HAP-1 (cell line): ENCODE measurements at places on chromosomes 3 and 15.
A peak's percentile ranks its signal among the peaks of the same experiment; 100 is the strongest.

GRCh38 chr15:56837273-56837672, 81.2 kb upstream of the TCF12 start:
- DNase-seq = no peak

GRCh38 chr15:70226337-70226980, 128.7 kb upstream of the TLE3 start:
- DNase-seq = no peak

GRCh38 chr3:127156338-127157050, 36.4 kb upstream of the PRR23E start:
- DNase-seq = no peak

DNA sequence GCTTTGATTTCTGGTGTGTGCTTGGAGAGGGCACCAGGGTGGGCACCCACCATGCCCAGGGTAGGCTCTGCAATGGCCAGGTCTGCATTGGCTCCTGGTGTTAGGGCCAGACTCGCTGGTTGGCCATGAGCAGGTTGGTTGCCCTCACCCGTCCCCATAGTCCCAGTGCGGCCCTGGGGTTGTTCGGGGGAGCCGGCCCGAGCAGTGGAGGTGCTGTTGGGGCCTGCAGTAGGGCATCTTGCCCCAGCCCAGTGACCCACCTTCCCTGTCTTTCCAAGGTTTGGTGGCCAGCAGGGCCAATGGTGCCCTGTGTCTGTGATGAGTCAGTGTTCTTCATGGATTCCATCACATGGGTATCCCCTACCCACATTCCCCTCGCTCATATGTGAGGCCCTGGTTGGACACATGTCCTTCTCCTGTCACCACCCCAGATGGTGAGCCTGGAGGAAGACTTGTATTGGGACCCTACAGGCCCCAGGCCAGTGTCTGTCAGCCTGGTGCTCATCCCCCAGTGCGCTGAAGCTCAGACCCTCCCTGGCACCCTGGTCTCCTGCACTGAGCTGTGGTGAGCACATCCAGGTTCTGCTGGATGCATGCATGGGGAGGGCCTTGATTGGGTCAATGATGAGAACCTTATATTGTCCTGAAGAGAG, 190.1 kb downstream of the UBE3A start:
- no peak for DNase-seq

GRCh38 chr15:43186003-43186353, 775 bp downstream of the CCNDBP1 start:
- no peak for DNase-seq

- DNase-seq = peak; percentile 3
Measured at GRCh38 chr3:10518506-10519150, 13.2 kb upstream of the ATP2B2 start.

DNA sequence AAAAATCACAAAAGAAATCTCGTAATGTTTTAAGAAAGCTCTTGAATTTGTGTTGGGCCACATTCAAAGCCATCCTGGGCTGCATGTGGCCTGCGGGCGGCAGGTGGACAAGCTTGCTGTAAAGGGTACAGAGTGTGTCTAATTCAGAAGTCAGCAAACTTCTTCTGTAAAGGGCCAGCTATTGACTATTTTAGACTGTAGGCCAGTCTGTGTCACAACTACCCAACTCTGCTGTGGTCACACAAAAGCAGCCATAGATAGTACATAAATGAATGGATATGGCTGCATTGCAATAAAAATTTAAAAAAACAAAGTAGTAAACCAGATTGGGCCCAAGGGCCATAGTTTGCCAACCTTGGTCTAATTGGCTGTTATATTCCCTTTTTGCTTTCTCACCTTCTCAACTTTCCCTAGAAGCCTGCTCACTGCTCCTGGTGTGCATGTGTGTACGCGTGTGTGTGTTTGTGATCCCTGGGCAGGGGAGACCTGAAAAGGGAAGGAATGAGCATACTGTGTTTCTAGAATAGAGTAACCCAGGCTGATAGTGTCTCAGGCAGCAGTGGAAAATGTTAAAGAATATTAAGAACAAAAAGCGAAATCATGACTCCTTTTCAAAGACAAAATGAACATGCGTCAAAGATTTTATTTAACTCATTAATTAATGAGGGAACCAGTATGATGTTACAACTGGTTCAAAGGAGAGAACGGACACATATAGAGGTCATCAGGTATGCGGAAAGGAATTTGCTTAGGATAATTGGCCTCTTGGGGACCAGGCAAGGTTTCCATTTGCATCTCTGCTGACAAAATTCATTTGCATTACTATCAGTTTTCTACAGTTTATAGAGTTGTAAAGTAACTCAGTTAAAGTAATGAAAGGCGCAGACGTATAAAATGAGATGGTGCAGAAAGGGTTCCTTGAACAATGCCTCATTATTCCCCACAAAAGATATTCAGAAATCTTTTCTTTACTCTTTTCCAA, 248.0 kb downstream of the THSD4 start:
- peak; percentile 100 for DNase-seq

- DNase-seq = no peak
Measured at GRCh38 chr15:85381850-85382751, 1.7 kb downstream of the AKAP13 start.

GRCh38 chr3:14680716-14681115, 5.8 kb downstream of the C3orf20 start:
- DNase-seq = no peak

GRCh38 chr15:93820566-93820965, 410.8 kb upstream of the MCTP2 start:
- DNase-seq = no peak

DNA sequence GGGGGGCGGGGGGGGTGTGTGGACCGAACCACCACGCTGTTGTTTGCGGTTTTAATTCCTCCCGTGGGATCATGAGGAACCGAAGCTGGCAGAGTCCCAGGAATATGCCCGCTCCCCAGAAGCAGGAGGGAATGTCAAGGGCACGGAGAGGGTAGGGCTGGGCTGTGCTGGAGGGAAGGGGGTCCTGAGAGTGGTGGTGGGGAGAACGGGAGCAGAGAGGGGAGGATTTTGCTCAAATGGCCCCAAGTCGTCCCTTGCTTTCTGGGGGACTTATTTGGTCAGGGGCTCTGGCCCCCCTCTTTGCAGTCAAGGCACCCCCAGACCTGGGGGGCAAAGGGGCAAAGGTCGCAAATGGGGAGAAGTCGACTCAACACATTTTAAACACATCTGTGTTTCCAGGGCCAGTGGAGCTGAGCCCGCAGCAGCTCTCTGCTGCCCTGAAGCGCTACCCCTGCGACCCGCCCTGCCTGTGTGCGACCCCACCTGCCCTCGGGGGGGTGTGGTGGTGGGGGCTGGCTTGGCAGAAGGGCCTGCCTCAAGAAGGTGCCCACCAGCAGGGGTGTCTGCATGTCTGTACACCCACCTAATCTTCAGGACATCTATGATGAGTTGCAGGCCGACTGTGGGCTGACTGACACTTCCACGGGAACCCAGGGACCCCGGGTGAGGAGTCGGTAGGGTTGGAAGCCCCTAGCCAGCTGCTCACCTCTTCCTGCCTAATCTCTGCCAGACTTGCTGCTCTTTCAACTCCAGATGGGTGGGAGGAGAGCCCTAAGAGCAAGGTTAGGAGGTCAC, 602 bp upstream of the ATP2B2 start:
- DNase-seq = no peak

GRCh38 chr3:3799173-3800079, at the start of gene LRRN1:
TSS of gene LRRN1 (plus strand) at chr3:3799431. CDS start at chr3:3844642, 45,211 bp downstream.
- DNase-seq = peak; percentile 90

GRCh38 chr3:154113609-154114008, 7.6 kb upstream of the ARHGEF26 start:
- no peak for DNase-seq

DNA sequence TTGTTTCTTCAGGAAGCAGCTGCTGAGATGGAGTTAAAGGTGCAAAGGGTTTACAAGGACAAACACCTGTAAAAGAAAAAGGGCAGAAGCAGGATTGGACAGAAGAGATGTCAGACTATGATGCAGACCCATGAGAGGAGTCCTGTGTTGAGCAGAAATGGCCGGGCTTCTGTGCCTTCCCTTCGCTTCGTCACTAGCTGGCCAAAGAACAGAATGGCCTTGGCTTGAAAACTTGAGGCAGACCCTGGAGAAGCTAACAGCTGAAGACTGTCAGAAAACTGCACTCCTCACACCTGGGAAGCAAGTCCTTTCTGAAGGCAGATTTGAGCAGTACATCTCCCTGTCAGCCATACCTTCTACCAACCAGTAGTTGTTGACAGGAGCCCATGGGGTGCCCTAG, 8.4 kb upstream of the NMNAT3 start:
- DNase-seq = no peak

DNA sequence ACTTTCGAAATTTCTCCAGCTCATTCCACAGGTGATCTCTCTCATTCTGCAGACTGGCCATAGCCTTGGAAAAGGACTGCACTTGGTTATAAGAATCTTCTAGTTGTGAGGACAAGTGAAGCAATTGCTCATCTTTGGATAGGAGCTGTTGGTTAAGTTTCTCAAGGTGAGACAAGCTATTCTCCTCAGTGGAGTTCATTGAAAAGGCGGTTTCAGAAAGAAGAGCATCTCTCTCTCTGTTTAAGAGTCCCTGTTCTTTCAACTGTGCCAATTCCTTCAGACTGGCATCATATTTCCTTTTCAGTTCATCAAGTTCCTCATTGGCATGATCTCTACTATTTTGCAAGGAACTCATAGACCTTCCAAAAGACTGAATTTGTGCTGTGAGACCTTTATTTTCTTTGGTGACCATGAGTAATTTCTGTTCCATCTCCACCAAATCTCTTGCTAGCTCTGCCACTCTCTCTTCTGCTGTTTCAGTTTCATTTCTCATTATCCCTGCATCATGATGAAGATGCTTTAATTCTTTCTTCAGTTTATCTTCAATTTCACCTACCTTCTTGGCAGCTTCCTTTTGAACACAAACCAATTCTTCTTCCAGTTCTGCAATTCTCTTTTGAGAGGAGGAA, 30.2 kb upstream of the HCLS1 start:
- DNase-seq = no peak

GRCh38 chr15:60721257-60721626, 242.3 kb upstream of the ICE2 start:
- no peak for DNase-seq

- no peak for DNase-seq
Measured at GRCh38 chr3:127194601-127195187, 1.8 kb downstream of the PRR23E start.

DNA sequence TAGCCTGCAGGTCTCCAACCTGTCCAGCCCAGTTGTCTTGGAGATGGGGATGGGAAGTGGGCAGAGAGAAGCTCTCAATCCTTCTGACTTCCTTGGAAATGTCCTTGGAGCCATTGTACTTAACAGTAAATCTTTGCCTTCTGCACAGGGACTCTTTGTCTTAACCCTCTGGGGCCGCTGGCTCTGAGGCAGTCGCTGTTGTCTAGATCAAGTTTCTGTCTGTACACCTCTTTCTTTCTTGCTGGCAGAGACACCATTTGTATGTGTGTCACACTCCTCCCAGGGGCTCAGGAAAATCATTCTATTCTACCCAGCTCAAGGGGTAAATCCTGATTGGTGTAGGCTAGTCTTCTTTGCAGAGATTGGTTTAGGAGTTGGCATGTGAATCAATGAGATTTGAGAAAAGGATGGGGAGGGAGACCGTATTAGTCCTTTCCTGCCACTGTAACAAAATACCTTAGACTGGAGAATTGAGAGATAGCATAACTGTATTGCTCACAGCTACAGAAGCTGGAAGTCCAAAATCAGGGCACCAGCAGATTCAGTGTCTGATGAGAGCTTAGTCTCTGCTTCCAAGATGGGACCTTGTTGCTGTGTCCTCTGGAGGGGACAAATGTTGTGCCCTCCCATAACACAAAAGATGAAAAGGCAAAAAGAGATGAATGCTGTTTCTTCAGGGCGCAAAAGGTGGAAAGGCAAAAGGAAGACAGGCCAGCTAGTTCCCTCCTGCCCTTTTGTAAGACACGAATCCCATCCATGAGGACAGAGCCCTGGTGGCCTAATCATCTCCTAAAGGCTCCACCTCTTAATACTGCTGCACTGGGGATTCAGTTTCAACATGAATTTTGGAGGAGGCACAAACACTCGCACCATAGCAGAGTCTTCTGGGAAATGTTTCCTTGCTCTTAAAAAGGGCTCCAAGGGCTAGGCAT, 66.3 kb downstream of the PPCDC start:
- DNase-seq = no peak

GRCh38 chr3:74080056-74080461, 455.3 kb upstream of the PDZRN3 start:
- DNase-seq = peak; percentile 18

- no peak for DNase-seq
Measured at GRCh38 chr3:133408961-133409360, 9.1 kb downstream of the BFSP2 start.

DNA sequence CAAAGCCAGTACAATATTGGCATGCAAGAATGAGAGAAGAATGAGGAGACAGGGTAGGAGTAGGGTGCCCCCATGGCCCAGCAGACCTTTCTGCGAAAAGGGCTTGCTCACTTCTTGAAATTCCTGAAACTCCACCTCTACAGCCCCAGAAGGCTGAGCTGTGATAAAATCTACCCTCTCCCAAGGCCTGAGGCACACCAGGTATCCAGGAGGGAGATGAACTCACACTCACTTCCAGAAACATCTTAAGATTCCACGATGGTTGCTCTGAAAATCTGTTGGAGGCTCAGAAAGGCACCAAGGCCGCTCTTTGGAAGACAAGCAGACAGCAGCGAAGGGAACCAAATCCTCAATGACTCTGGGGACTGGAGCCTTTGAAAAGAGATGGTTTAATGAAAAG, 297.5 kb downstream of the UACA start:
- no peak for DNase-seq

DNA sequence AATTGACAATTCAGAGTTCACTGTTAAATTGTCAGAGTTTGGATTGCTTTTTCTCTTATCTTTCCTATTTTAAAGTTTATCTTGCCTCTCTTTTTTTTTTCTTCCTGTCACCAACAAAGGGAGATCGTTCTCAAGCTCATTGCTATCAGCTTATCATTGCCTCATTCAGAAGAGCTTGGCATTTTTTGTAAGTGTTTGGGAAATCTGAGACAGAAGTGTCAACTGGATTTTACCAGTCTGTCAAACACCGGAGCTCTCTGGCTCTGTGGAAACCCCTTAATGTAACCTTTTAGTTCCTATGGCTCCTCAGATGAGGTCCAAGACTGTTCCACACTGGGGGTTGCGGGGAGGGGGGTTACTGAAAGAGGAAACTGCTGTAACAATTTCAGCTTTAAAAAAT, 10.6 kb upstream of the TFG start:
- DNase-seq = no peak

DNA sequence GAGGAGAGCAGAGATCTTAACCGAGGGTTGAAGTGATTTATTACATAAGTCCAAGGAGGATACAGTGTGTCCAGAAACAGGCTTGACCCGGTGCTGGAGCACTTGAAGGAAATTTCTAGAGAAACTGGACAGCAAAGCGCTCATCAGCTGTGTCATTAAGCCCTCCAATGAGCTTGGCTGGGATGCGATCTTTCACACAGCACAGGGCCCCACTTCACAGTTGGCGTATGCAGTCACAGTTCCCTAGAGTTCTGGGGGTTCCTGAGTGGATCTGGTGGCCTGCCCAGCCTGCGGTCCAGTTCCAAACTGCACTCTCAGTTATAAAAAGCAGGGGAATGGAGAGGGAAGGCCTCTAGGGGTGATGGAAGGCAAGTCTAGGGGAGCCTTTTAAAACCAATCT, 13.6 kb downstream of the ST8SIA2 start:
- DNase-seq = no peak

- no peak for DNase-seq
Measured at GRCh38 chr3:47315069-47315647, 32.4 kb downstream of the KLHL18 start.
